Ovary (tissue), 10 donors: ENCODE measurements at places on chromosomes 3 and 15.

- DNase-seq: no peak
Measured at GRCh38 chr3:124663690-124664089, 66.6 kb upstream of the UMPS start.

- DNase-seq: no peak
Measured at GRCh38 chr3:24161841-24162240, 216.8 kb downstream of the NR1D2 start.

DNA sequence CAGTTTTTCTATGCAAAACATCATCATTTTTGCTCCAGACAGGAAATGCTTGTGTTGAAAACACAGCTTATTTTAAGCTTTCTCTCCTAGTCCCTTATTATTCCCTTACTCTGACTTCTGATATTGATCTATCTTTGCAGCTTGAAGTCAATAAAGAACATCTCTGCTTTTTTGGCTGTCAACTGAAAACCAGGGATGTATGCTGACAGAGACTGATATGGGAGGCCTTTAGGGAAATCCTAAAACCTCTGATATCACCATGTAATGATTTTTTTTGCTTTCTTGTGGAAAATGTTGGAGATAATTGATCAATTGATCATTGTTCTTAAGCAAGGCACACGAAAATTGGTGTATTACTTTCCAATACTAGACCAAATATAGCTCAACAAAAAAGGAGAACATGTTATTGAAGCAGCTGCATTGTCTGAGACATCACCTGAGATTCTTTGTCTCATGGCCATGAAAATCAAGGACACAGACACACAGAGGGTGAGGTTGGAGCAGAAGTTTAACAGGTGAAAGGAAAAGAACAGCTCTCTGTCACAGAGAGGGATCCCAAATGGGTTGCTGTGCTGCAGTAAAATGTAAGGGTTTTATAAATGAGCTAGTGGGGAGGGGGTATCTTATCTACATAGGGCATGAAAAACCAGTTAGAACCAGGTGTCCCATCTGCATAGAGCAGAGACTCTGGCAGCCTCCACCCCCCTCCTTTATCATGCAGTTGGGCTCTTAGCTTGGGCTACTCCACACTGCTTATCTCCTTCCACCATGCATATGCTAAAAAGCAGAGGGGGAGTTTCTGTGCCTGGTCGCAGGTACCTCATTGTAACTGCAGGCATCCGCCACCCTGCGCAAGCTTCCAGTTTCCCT lies 17.0 kb upstream of the SENP7 start:
- no peak for DNase-seq

DNA sequence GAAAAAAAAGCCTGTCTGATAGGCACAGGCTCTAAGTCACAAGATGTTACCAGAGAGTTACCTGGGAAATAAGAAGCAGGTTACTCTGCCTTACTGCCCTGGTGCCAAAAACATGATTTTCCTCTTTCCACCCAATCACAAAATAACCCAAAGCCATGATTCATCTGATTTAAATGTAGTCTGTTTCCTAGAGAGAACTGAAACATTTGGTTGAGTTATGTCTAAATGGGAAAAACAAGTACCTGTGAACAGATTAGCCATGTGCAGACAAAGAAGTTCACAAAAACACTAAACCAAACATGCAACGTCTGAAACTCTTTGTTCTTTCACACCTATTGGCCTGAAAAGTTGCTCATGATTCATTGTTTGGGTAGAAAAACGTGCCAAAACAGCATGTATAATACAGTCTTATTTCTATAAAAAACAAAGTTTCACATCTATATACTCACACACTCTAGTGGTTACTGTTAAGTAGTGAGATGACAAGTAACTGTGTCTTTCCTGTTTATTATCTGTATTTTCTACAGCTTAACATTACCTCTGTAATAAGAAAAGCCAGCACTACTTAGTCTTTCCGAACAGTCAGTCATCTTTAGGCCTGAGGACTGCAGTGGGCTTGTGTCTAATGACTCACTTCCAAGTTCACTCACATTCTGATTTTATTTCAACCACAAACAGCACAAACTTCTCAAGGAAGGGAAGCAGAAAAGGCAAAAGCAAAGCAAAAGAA lies 30.2 kb downstream of the FAM174B start:
- no peak for DNase-seq

DNA sequence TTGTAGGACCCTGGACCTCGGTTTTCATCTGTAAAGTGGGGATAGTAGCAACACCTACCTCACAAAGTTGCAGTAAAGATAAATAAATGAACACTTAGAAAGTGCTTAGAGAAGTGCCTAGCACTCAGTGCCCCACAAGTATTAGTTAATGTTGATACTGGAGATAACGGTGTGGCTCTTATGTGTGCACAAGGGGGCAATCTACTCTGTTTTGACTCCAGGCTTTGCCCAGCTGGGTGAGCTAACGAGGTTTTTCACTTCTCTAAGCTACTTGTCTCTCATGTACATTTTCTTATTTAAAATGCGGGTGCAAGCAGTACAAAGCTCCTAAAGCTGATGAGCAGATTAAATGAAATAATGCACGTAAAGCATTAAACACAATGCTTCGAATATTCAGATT lies 193.5 kb upstream of the ICE2 start:
- no peak for DNase-seq

- peak; percentile 89 for DNase-seq
Measured at GRCh38 chr3:61927332-61927731, 366.0 kb downstream of the PTPRG start.

- DNase-seq: no peak
Measured at GRCh38 chr3:112587336-112587735, 25.5 kb downstream of the SLC35A5 start.

DNA sequence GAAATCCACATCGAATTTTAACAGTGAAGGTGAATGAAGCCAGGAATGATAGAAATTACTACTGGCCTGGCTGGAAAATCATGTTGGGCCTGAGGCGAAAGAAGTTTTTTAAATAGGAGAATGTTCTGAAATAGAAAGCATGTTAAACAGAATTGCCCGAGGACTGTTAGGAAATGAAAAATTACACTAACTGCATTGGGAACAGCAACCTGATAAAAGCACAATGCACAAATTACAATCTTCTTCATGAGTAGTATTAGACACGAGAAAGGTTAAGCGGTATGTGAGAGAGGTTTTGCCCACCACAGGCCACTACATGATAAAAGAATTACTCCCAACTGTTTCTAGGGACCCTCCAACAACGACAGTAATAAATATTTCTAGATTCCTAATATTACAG lies 18.9 kb downstream of the GBE1 start:
- DNase-seq: no peak

DNA sequence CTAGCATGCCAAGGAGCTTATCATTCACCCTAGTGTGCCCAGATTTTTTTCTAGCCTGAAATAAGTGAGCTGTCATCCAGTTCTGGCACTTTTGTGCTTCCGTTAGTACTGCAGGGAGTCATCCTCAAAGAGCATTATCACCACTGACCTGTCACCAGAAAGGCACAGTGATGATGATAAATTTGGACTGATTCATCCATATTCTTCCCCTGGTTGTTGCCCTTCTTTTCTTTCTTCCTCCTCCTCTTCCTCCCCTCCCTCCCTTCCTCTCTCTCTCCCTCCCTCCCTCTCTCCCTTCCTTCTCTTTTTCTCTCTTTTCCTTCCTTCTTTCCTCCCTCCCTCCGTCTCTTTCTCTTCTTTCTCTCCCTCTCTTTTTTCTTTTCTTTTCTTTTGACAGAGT lies 21.3 kb downstream of the SLC35G2 start:
- DNase-seq: no peak

GRCh38 chr15:65761210-65761926 lies 30.7 kb downstream of the DENND4A start:
- no peak for DNase-seq

DNA sequence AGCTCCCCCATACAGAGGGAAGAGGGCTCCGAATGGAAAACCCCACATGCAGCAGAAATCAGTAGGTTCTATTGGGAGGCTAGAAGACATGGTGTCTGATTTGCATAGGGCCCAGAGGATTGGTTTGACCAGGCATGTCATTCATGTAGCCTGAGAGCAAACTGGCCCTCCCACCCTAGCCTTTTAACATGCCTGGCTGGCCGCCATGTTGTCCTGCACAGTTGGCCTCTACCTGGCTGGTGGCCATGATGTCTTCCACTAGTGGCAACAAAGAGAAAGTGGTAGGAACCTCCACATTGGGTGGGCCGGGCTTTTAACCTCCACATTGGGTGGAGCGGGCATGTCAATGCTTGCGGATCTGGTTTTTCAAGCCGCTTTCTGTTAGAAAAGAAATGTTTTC lies 312.1 kb downstream of the TAFA4 start:
- DNase-seq: no peak

DNA sequence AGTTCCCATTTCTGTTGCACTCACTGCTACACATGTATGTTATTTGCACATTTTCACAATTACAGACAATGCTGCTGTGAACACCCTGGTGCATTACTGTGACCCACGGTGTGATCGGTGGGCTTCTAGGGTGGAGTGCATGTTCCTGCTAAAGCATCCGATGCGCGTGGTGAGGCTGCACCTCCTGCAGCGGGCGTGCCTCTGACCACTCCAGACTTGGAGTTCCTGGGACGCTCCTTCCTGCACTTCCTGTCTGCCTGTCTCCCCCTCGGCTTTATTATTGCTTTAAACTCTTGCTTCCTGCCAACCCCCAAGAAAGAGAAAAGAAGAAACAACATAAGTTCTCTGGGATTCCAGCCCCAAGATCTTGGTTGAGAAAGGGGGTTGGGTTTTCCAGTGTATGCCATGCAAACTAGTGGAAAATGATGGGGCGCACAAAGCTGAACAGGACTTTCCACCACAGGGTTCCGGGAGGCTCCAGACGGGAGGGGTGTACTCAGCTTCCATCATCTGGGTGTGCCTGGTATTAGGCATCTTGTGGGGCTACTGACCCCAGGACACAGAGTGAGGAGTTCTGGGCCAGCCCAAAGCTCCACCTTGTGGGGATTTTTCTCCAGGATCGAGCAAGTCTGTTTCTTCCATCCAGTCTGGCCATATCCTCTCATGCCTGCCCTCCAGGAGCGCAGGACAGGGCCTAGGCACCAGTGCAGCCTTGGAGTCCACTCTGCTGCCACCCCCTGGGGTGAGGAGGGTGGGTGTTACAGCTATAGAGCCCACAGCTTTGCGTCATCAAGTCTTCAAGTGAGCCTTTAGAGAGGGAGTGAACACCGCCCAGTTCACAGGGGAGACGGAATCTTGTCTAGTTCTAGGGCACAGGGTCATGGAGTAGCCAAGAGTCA lies 11.2 kb downstream of the RPL32 start:
- no peak for DNase-seq

DNA sequence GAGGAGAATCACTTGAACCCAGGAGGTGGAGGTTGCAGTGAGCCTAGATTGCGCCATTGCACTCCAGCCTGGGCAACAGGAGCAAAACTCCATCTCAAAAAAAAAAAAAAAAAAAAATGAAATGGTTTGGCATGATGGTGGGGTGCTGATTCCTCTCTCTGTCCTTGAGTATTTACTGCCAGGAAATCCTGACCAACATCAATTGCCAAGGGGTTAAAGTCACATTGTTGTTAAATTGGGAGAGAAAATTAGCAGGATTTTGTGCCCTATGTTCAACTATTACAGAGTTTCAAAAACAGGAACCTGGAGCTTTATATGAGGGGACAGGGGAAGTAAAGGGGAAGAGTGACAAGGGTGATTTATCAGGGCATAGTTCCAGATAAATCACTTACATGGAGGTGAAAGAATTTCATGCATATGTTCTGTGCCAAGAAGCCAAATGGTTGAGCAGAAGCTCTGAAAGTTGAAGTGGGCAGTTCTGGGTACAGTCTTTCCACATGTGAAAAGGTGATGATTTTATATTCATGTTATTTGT lies 70.5 kb upstream of the TSEN2 start:
- DNase-seq: no peak

GRCh38 chr3:101212730-101213129 lies 107.6 kb downstream of the IMPG2 start:
- no peak for DNase-seq

DNA sequence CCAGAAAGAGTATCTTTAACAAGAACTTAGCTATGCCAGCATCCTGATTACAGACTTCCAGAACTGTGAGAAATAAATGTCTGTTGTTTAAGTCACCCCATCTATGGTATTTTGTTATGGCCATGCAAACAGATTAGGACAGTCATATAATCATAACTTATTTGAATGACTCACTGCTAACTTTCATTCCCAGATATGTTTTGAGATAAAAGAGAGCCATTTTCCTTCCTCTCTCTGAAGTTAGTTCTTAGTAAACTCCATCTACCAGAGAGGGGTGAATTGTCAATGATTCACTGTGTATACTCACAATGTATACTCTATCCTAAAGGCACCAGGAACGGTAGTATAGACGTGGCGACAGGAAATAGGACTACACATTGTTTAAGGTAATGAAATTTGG lies 179.4 kb upstream of the DPH6 start:
- no peak for DNase-seq

DNA sequence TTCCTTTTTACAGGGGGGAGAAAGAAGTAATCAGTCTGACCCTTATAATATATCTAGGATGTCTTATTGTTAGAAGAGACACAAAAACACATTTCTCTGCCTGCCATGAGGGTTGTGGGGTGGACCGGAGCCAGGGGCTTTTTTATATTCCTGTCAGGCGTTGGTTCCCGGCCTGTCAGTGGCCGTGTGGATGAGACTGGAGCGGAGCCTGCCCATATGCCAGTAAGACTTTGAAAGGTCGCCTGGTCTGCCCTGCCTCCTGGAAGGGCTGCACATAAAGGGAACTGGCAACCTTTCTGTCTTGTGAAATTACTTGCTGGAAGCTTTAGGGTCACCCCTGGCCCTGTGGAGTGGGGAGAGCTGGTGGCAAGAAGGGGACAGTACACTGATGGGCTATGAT lies 34.7 kb downstream of the MAP3K13 start:
- no peak for DNase-seq

DNA sequence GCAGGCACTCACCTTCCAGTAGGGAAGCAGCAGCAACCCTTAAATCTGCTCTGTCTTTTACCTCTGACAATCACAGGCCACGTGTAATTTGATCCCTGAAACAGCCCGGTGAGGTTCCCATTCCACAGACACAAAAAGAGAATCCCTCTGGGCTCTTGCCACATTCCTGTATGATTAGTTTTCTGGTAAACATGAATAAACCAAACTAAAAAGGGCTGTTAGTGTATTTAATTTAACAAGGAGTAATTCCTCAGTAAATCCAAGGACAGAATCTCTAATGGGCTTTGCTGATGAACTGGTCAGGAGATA lies 186.9 kb downstream of the FAM43A start:
- no peak for DNase-seq
